ENCODE measurements at places on chromosomes 6 and 20. TPM values are rescaled to one million over a fixed set of nuclear protein-coding genes. Genes with fewer than 3 reads are reported as not detected.

The HRH3 gene
- polyA plus RNA-seq: not detected

The CD109 gene
- 0.22 TPM for polyA plus RNA-seq

The NKAPL gene
- polyA plus RNA-seq: 0.22 TPM

The RAET1G gene
- polyA plus RNA-seq: not detected

The GNRH2 gene
- polyA plus RNA-seq: 0.44 TPM

- no peaks in the 10 kb centered on the region for H3K4me1 ChIP-seq
- H3K4me3 ChIP-seq: no peak overlapping the region
- H3K27me3 ChIP-seq: no peaks in the 10 kb centered on the region
- no peak overlapping the region for H3K27ac ChIP-seq
Observed at GRCh38 chr6:155449450-155450239, 6.0 kb downstream of the NOX3 start.

DNA sequence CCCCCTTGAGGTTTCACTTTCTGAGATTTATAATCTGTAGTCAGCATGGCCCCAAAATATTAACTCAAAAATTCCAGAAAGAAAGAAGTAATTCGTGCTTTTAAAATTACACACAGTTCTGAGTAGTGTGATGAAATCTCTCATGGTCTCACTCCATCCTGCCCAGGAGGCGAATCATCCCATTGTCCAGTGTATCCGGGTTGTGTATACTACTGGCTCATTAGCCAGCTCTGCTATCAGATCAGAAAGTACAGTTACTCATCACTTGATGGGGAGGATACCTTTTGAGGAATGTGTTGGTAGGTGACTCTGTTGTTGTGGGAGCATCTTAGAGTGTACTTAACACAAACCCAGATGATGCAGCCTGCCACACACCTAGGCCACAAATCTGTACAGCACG is 65.2 kb downstream of the CDC5L start:
- no peaks in the 10 kb centered on the region for H3K4me1 ChIP-seq
- H3K27me3 ChIP-seq: no peaks in the 10 kb centered on the region
- no peak overlapping the region for H3K27ac ChIP-seq
- H3K4me3 ChIP-seq: no peak overlapping the region
- no peak for DNase-seq

DNA sequence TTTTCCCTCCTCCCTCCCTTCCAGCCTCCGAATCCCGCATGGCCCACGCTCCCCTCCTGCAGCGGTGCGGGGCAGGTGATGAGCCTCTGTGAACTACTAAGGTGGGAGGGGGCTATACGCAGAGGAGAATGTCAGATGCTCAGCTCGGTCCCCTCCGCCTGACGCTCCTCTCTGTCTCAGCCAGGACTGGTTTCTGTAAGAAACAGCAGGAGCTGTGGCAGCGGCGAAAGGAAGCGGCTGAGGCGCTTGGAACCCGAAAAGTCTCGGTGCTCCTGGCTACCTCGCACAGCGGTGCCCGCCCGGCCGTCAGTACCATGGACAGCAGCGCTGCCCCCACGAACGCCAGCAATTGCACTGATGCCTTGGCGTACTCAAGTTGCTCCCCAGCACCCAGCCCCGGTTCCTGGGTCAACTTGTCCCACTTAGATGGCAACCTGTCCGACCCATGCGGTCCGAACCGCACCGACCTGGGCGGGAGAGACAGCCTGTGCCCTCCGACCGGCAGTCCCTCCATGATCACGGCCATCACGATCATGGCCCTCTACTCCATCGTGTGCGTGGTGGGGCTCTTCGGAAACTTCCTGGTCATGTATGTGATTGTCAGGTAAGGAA is at the start of gene OPRM1:
OPRM1 (plus strand) TSS at position 10 of the 612 bp plus-strand sequence; CDS start at position 315, 305 bp downstream.
- DNase-seq: peak; percentile 39
- peaks cover 12% of the 10 kb centered on the region for H3K27me3 ChIP-seq
- H3K4me3 ChIP-seq: no peak within 1 kb of the TSS

GRCh38 chr6:132280436-132280835 is 120.8 kb downstream of the MOXD1 start:
- H3K4me3 ChIP-seq: no peak overlapping the region
- H3K27me3 ChIP-seq: peaks cover under 1% of the 10 kb centered on the region
- no peaks in the 10 kb centered on the region for H3K36me3 ChIP-seq

- peak; percentile 80 for DNase-seq
- H3K27me3 ChIP-seq: no peaks in the 10 kb centered on the region
- H3K27ac ChIP-seq: peak overlapping the region; percentile 87
- peak overlapping the region; percentile 50 for H3K4me3 ChIP-seq
- H3K36me3 ChIP-seq: no peaks in the 10 kb centered on the region
Observed at GRCh38 chr6:29965873-29966601, 23.7 kb downstream of the HLA-A start.

DNA sequence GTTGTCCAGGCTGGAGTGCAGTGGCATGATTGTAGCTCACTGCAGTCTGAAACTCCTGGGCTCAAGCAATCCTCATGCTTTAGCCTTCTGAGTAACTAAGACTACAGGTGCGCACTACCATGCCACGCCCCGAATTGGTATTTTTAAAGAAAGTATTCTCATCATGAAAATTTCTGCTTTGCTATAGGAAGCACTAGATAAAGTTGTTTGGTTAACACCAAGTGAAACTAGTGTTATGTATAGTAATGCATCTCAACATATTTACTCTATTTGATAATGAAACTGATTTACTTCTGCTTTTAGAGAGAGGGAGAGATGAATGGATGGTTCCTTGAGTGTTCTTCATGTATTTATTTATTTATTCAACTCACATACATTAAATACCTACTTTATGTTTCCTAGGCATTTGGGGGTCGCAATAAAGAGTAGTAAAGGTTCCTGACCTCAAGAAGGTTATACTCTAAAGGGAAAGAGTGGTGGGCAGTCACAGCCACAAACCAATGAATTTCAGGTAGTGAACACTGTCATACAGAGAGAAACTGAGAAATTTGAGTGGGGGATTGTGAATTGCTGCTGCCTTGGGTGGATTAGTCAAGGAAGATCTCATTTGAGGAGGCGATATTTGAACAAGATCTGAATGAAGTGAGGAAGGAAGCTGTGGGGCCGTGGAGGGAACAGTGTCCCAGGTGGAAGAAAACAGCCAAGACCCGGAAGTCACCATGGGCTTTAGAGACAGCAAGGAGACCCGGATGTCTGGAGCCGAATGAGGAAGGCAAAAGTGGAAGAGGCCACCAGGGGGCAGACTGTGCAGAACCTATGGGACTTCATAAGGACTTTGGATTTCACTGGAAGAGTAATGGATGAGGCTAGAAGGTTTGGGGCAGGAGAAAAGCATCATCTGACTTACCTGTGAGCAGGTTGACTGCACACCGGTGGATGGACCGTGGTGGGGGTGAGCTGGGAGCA is 185.6 kb downstream of the TSHZ2 start:
- H3K27me3 ChIP-seq: no peaks in the 10 kb centered on the region
- H3K4me3 ChIP-seq: no peak overlapping the region
- no peaks in the 10 kb centered on the region for H3K4me1 ChIP-seq
- DNase-seq: peak; percentile 52
